Activated CD8-positive, alpha-beta memory T cell treated with anti-CD3 and anti-CD28 coated beads, Interleukin-2, amount 10 ng/mL, durations not matched to agents 7 days and 5 days (primary cell): ENCODE measurements at places on chromosomes 2 and 18. TPM values are rescaled to one million over a fixed set of nuclear protein-coding genes. Genes with fewer than 3 reads are reported as not detected.

The ZBTB7C gene
- 0.09 TPM for total RNA-seq

GRCh38 chr2:189566046-189566445 lies 14.5 kb downstream of the SLC40A1 start:
- peaks cover 20% of the 10 kb centered on the region for H3K4me1 ChIP-seq
- peaks cover 4% of the 10 kb centered on the region for H3K36me3 ChIP-seq
- no peak overlapping the region for H3K4me3 ChIP-seq
- H3K27me3 ChIP-seq: no peaks in the 10 kb centered on the region
- H3K27ac ChIP-seq: no peak overlapping the region

The RAB27B gene
- 3.5 TPM for total RNA-seq

DNA sequence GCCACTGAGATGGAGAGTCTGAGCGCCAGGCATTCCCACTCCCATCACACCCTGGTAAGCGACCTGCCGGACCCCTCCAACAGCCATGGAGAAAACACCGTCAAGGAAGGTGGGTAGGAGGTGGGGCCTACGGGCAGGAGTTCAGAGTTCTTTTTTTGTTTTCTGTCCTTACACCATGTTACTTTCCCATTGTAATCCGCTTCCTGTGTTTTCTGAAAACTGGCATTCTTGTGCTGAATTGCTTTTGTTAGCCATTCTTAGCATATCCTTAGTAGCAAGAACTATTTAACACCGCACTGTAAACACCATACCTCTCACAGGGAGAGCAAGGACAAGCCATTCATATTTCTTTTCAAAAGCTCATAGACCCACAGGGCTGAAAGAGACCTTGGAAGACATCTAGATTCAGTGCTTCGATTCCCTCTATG lies 46.2 kb downstream of the UNC80 start:
- H3K4me3 ChIP-seq: no peak overlapping the region
- H3K27ac ChIP-seq: no peak overlapping the region
- no peaks in the 10 kb centered on the region for H3K27me3 ChIP-seq

The ACTG2 gene
- total RNA-seq: not detected

The GAL3ST2 gene
- total RNA-seq: 0.20 TPM

DNA sequence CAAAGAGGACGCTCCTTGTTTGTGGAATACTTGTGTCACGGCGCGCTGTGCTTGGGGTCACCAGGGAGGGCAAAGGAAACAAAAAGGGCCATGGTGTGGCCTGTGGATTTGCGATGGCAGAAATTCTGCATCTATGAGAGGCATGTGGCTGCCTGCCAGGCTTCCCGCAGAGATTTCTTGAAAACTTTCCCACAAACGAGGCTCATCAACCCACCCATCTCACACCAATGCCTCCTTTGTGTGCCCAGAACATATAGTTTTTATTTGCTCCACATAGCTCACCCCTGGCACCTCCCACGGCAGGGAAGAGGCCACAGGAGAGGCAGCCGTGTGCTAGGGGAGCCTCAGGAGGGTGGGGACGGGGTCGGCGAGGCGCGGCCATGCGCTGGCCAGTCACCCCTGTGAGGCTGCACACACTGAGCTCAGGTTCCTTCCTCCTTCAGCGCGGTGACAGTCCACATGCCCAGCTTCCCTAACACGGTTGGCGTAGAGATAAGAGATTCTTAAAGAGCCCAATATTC lies 100.3 kb downstream of the MBP start:
- peaks cover 46% of the 10 kb centered on the region for H3K36me3 ChIP-seq
- no peak for DNase-seq
- H3K27ac ChIP-seq: no peak overlapping the region

GRCh38 chr2:167595839-167596471 lies 651.4 kb downstream of the STK39 start:
- no peaks in the 10 kb centered on the region for H3K27me3 ChIP-seq
- H3K4me1 ChIP-seq: no peaks in the 10 kb centered on the region
- no peaks in the 10 kb centered on the region for H3K36me3 ChIP-seq

The PKDCC gene
- total RNA-seq: not detected

GRCh38 chr2:70125498-70125898 lies 38.2 kb downstream of the PCBP1 start:
- no peaks in the 10 kb centered on the region for H3K27me3 ChIP-seq
- no peak for DNase-seq
- H3K4me3 ChIP-seq: peak overlapping the region; percentile 78
- H3K36me3 ChIP-seq: peaks cover 1% of the 10 kb centered on the region

DNA sequence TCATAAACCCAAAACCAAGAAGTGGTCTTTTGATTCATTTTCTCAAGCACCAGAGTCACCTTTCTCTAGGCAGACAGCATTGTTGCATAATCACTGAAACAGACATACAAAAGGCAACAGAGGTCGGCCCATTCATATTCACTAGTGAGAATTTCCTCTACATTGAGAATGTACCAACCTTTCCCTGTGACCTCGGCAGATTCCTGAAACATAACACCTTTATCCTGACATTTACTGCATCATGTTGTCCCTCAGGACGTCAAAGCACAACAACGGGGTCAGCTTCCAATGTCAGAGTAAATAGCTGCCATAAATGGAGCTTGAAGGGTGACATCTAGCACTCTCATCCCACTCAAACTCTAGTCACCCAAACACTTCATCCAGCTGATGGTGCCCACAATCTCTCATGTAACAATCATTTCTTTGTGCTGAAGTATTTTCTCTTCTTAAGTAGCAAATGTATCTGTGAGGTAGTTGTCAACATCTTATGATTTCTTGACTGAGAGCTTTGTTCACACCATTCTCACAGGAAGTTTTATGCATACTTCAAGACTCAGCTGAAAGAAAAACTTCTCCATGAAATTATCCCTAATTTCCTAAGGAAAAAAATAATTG lies 802.6 kb upstream of the CHAC2 start:
- H3K27ac ChIP-seq: no peak overlapping the region
- no peaks in the 10 kb centered on the region for H3K4me1 ChIP-seq
- no peaks in the 10 kb centered on the region for H3K36me3 ChIP-seq

GRCh38 chr2:135820003-135820618 lies 16.9 kb downstream of the LCT start:
- no peaks in the 10 kb centered on the region for H3K27me3 ChIP-seq
- H3K36me3 ChIP-seq: peaks cover 37% of the 10 kb centered on the region
- H3K27ac ChIP-seq: peak overlapping the region; percentile 85
- H3K4me1 ChIP-seq: peaks cover 42% of the 10 kb centered on the region

DNA sequence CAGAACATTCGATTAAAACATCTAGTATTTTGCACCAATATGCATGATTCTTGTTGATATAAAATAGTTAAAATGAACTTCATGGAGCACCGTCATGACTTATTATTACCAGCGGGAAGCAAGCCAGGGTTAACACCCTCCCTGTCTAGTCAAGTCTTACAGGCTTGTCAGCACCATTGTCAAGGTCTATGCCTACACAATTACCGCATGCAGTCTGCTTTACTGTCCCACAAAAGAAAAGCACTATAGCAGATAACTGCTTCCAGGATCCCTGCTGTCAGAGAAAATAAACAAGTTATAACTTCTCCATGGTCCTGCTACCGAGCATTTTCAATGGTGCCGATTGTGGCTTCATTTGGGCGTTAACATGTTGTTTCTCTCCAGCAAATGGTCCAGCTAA lies 968.0 kb upstream of the FAM98A start:
- no peaks in the 10 kb centered on the region for H3K36me3 ChIP-seq
- H3K27ac ChIP-seq: no peak overlapping the region
- no peak for DNase-seq
- H3K27me3 ChIP-seq: no peaks in the 10 kb centered on the region
- no peaks in the 10 kb centered on the region for H3K4me1 ChIP-seq

The POMC gene
- total RNA-seq: 4.3 TPM

DNA sequence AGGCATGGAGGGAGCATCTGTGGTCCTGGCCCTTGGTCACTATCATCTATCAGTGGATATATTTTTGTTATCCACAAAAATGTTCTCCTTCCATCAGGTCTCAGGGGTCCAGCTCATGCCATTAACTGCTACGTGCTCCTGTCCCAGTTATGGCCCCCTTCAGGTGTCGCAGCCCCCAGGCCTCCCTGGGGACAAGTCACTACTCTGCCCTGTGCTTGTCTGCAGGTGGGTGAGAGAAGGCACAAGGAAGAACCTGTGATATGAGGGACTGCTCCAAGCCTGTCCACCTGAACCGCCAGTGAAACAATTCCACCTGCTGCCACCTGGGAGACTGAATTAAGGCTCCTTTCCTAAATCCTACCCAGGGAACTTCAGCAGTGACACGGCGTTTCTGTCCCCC lies 229.6 kb upstream of the ID2 start:
- peaks cover 4% of the 10 kb centered on the region for H3K36me3 ChIP-seq
- peak; percentile 37 for DNase-seq
- H3K27me3 ChIP-seq: no peaks in the 10 kb centered on the region
- H3K4me1 ChIP-seq: peaks cover 33% of the 10 kb centered on the region
- no peak overlapping the region for H3K27ac ChIP-seq

The GCKR gene
- not detected for total RNA-seq

GRCh38 chr18:43046322-43046721 lies 69.2 kb downstream of the RIT2 start:
- no peak overlapping the region for H3K4me3 ChIP-seq
- no peak overlapping the region for H3K27ac ChIP-seq
- no peaks in the 10 kb centered on the region for H3K36me3 ChIP-seq
- no peak for DNase-seq
- H3K27me3 ChIP-seq: no peaks in the 10 kb centered on the region

DNA sequence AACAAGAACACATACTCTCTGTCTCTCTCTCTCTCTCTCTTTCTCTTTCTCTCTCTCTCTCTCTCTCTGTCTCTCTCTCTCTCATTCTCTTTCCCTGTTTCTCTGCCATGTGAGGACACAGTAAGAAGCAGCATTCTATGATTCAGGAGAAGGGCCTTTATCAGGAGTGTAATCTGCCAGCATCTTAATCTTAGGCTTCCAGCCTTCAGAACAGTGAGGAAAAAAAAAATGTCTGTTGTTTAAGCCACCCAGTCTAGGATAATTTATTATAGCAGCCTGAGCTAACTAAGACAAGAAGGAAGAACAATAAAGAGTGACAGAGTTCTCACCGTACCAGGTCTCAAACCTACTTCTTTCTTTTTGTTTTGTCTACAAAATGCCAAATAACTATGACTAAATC lies 399.4 kb downstream of the SOCS6 start:
- H3K4me3 ChIP-seq: no peak overlapping the region
- no peaks in the 10 kb centered on the region for H3K36me3 ChIP-seq

The MC2R gene
- total RNA-seq: not detected

The EFEMP1 gene
- not detected for total RNA-seq

DNA sequence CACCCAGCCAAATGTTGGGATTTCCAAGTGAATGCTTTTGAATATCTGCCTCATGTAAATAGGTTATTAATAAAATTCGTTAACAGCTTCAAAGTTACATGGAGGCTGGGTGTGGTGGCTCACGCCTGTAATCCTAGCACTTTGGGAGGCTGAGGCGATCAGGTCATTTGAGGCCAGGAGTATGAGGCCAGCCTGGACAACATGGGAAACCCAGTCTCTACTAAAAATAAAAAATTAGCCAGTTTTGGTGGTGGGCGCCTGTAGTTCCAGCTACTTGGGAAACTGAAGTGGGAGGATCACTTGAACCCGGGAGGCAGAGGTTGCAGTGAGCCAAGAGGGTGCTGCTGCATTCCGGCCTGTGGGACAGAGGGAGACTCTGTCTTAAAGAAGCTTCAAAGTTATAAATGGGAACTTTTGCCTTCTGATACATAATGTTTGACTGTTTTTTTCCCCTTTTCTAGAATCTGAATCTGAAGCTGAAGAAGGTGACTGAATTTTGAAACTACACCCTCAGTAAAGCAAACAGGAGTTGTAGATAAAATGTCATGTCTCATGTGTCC lies 10.1 kb downstream of the BZW1 start:
- DNase-seq: no peak
- peaks cover 11% of the 10 kb centered on the region for H3K4me1 ChIP-seq
- H3K36me3 ChIP-seq: peaks cover 51% of the 10 kb centered on the region
- no peak overlapping the region for H3K27ac ChIP-seq
- H3K27me3 ChIP-seq: no peaks in the 10 kb centered on the region

The COL3A1 gene
- not detected for total RNA-seq

The ITPRID2 gene
- 51.9 TPM for total RNA-seq
